Lung (tissue), 17 donors: ENCODE measurements at places on chromosomes 3 and 15. TPM values are rescaled to one million over a fixed set of nuclear protein-coding genes. Genes with fewer than 3 reads are reported as not detected.

The ZNF80 gene
- total RNA-seq: not detected

The TFDP2 gene
- 94.0 TPM for total RNA-seq

GRCh38 chr3:174333640-174334039 is 525.5 kb upstream of the NAALADL2 start:
- H3K27me3 ChIP-seq: no peaks in the 10 kb centered on the region
- no peak overlapping the region for H3K27ac ChIP-seq
- no peak for DNase-seq
- H3K4me1 ChIP-seq: no peaks in the 10 kb centered on the region
- H3K36me3 ChIP-seq: no peaks in the 10 kb centered on the region

DNA sequence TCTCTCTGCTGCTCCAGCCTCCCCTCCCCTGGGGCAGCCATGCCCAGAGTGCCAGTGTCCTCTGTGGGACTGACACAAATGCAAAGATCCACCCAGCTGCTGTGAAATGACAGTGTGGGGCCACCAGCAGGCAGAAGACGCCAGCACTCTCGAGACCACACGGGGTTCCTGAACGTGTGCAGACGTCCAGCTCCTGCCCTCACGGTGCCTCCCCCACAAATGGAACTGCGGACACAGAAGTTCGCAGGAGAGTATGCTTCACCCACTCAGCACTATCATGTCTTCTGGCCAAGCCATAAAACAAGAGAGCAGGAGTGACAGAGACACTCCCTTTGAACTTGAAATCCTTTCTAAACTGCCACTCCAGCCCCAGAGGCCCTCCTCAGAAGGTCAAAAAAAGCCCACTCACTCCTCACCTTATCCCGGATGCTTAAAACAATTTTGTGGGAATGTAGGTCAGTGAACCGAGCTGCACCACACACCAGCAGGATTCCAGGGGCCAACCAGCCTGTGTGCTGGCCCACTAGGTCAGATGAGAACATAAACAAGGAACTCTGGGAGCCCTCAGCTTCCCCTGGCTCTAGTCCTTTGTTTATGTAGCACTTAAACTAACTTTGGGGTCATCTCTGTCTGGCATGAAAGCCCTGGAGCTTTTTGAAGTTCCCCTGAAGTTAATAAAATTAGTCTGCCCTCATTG is 112.6 kb downstream of the DNAJB8 start:
- no peak overlapping the region for H3K4me3 ChIP-seq
- DNase-seq: peak; percentile 41
- peaks cover 10% of the 10 kb centered on the region for H3K36me3 ChIP-seq
- H3K27me3 ChIP-seq: no peaks in the 10 kb centered on the region
- no peak overlapping the region for H3K27ac ChIP-seq

DNA sequence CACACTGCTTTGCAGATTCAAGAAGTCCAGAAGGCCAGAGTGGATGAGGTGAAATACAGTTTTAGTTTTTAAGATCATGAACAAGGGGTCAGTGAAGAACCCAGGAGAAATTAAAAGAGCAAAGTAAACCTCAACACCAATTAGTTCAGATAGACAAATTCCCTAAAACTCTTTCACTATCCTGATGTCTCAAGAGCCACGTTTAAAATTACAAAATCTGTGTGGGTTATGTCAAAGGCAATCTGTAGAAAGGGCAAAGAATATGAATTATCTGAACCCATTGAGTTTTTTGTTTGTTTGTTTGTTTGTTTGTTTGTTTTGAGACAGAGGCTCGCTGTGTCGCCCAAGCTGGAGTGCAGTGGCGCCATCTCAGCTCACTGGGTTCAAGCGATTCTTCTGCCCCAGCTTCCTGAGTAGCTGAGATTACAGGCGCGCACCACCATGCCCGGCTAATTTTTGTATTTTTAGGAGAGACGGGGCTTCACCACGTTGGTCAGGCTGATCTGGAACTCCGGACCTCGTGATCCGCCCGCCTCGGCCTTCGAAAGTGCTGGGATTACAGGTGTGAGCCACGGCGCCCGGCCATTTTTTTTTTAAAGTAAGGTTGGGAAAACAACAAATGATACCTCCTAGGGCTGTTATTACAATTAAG is 32.1 kb upstream of the ST3GAL6 start:
- no peak for DNase-seq
- no peak overlapping the region for H3K27ac ChIP-seq
- H3K36me3 ChIP-seq: no peaks in the 10 kb centered on the region
- H3K4me1 ChIP-seq: peaks cover 3% of the 10 kb centered on the region
- no peaks in the 10 kb centered on the region for H3K27me3 ChIP-seq

DNA sequence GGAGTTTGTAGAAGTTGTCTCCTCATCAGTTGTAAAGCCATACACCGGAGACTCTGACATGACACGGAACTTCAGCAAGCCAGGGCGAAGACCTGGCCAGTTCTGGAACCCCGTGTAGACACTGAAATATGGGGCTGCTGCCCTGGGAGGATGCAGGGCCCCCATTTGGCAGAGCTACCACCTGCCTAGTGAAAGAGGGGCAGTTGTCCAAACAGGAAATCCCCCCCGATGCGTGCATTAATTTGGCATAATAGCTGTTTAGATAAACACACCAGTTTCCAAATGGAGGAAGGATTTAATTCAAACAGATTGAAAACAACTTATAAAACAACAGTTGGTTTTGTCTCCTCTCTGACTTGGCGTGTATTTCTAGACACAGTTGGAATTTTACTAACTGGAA is 357.2 kb downstream of the GABRG3 start:
- H3K36me3 ChIP-seq: no peaks in the 10 kb centered on the region
- no peak overlapping the region for H3K4me3 ChIP-seq
- H3K27ac ChIP-seq: no peak overlapping the region
- DNase-seq: peak; percentile 78

- peaks cover 15% of the 10 kb centered on the region for H3K4me1 ChIP-seq
- H3K27ac ChIP-seq: no peak overlapping the region
- peak; percentile 6 for DNase-seq
- H3K36me3 ChIP-seq: peaks cover 5% of the 10 kb centered on the region
- H3K27me3 ChIP-seq: no peaks in the 10 kb centered on the region
Observed at GRCh38 chr15:90008607-90009006, 7.5 kb downstream of the ZNF710 start.

DNA sequence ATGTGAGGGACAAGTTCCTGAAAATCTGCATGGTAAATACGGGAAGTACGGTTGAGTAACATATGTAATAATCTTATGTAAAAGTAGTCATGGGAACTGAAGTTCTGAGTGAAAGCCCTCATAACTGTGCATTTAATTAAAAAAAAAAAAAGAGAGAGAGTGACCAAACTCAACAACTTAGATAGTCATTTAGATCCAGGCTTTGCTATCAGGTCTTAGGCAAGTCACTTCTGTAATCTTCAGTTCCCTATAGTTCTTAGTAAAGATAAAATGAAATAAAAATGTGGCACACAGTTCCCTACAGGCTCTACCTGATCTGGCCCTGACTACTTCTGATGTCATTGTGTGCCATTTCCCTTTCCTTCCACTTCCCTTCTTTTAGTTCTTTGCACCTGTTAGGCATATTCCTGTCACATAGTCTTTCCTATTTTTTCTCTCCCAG is 15.0 kb downstream of the RNF111 start:
- H3K4me3 ChIP-seq: no peak overlapping the region
- peaks cover 4% of the 10 kb centered on the region for H3K4me1 ChIP-seq
- H3K27me3 ChIP-seq: no peaks in the 10 kb centered on the region
- H3K36me3 ChIP-seq: peaks cover 4% of the 10 kb centered on the region
- no peak overlapping the region for H3K27ac ChIP-seq
- DNase-seq: no peak

DNA sequence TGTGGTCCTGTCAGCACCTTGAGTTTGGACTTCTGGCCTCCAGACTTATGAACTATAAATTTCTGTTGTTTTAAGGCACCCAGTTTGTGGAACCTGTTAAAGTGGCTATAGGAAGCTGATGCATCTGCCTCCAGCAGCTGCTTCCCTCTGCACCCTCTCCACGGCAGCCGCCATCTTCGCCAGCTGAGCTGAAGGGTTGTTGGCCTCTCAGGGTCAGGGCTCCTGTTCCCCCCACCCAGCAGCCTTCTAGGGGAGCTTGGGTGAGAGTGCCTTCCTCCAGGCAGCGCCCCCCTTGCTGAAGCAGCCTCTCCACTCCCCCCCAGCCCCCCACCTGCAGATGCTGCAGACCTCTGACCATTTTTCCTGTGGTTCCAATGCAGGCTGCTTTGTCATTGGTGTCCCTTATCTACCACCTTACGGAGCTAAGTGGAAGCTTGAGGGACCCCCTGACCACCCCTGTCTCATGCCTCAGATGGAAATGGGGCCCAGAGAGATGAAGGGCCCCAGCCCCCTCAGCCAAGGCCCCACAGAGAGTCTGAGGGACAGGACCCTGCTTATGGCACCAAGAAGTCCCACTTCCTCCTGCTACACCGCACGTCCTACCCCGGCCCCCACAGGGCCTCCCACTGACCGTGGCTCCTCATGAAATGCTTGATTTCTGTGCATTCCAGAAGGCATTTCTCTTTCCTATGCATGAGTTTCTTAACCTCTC is 61.4 kb upstream of the TLE3 start:
- DNase-seq: no peak
- H3K27ac ChIP-seq: no peak overlapping the region
- no peaks in the 10 kb centered on the region for H3K36me3 ChIP-seq
- no peaks in the 10 kb centered on the region for H3K27me3 ChIP-seq
- peaks cover 9% of the 10 kb centered on the region for H3K4me1 ChIP-seq
